ENCODE measurements at places on chromosomes 4 and X. TPM values are rescaled to one million over a fixed set of nuclear protein-coding genes. Genes with fewer than 3 reads are reported as not detected.
A peak's percentile ranks its signal among the peaks of the same experiment; 100 is the strongest.

Gene CT47B1
- not detected for total RNA-seq

Gene GLRA2
- total RNA-seq: not detected

DNA sequence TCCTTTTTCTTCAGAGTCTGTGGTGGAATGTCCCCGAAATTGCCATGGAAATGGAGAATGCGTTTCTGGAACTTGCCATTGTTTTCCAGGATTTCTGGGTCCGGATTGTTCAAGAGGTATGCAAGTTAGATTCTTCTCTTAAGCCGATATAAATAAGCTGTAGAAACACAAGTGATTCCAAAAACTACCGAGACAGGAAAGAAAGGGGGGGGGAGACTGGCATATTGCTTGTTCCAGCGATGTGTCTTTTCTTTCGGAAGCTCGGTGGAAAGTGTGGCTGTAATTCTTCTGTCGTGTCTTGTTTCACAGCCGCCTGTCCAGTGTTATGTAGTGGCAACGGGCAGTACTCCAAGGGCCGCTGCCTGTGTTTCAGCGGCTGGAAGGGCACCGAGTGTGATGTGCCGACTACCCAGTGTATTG, 236.9 kb downstream of the DCTD start:
- no peak overlapping the region for H3K4me3 ChIP-seq
- no peak overlapping the region for H3K27ac ChIP-seq
- no peak for DNase-seq
- peaks cover 17% of the 10 kb centered on the region for H3K4me1 ChIP-seq

GRCh38 chr4:28481565-28481964, 1620.9 kb downstream of the STIM2 start:
- H3K27ac ChIP-seq: no peak overlapping the region
- DNase-seq: no peak
- no peaks in the 10 kb centered on the region for H3K27me3 ChIP-seq
- H3K4me1 ChIP-seq: no peaks in the 10 kb centered on the region
- H3K36me3 ChIP-seq: no peaks in the 10 kb centered on the region

- peak overlapping the region; percentile 56 for H3K27ac ChIP-seq
- H3K36me3 ChIP-seq: no peaks in the 10 kb centered on the region
- peaks cover 22% of the 10 kb centered on the region for H3K4me1 ChIP-seq
- no peaks in the 10 kb centered on the region for H3K27me3 ChIP-seq
- H3K4me3 ChIP-seq: no peak overlapping the region
Measured at GRCh38 chr4:140865253-140866217, 109.3 kb upstream of the TBC1D9 start.

DNA sequence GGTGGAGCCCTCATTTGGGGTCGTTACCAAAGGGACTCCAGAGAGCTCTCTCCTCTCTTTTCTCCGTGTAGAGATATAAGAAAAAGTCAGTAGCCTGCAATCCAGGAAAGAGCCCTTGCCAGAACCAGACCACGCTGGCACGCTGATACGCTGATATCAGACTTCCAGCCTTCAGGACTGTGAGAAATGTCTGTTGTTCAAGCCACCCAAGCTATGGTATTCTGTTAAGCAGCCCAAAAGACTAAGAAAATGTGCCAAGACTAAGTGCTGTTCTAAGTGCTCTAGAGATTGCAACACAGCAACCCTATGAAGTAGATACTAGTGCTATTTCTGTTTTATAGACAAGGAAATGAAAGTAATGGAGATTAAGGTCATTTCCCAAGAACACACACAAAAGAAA, 205.7 kb downstream of the CAMK2D start:
- H3K4me1 ChIP-seq: peaks cover 9% of the 10 kb centered on the region
- H3K27me3 ChIP-seq: no peaks in the 10 kb centered on the region
- no peak overlapping the region for H3K4me3 ChIP-seq
- no peak overlapping the region for H3K27ac ChIP-seq

DNA sequence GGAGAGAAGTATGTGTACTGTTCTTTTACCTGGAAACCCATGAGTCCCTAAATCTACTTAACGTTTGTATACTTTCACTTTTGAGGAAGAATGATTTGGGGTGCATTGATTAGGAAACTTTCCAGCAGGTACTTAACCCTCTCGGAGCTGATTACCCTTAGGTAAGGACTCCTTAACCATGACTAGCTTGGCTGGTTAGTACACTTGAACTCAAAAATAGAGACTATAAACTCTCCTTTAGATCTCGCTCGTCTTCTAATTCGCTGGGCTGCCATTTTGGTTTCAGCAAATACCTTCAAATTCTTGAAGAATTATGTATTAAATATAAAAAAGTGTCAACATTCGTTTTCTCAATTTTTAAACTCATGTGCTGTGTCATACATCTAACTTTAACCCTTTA, 2.0 kb downstream of the USP9X start:
- no peak for DNase-seq
- H3K27me3 ChIP-seq: no peaks in the 10 kb centered on the region
- H3K4me1 ChIP-seq: peaks cover 5% of the 10 kb centered on the region

- H3K27me3 ChIP-seq: peaks cover 4% of the 10 kb centered on the region
- no peak for DNase-seq
- H3K4me1 ChIP-seq: peaks cover 5% of the 10 kb centered on the region
- H3K4me3 ChIP-seq: no peak overlapping the region
- H3K36me3 ChIP-seq: no peaks in the 10 kb centered on the region
- no peak overlapping the region for H3K27ac ChIP-seq
Measured at GRCh38 chr4:16023776-16024408, 59.9 kb downstream of the PROM1 start.

DNA sequence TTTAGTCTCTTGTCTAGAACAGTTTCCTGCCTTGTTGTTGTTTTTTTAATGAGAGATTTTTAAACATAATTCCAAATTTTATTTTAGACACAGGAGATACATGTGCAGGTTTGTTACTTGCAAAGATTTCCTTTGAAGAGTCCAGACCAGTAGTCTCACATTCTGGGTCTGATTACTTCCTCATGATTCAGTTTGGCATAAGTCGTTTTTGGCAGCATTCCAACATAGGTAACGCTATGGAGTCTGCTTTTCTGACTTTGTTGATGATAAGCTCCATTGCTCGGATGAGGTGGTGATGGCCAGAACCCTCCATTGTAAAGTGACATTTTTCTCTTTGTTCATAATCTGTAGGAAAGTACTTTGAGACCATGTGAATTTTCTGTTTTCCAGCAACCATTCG, 74.7 kb downstream of the CLCN4 start:
- no peak overlapping the region for H3K27ac ChIP-seq
- H3K4me3 ChIP-seq: no peak overlapping the region
- no peaks in the 10 kb centered on the region for H3K27me3 ChIP-seq
- no peak for DNase-seq
- no peaks in the 10 kb centered on the region for H3K36me3 ChIP-seq
- no peaks in the 10 kb centered on the region for H3K4me1 ChIP-seq

DNA sequence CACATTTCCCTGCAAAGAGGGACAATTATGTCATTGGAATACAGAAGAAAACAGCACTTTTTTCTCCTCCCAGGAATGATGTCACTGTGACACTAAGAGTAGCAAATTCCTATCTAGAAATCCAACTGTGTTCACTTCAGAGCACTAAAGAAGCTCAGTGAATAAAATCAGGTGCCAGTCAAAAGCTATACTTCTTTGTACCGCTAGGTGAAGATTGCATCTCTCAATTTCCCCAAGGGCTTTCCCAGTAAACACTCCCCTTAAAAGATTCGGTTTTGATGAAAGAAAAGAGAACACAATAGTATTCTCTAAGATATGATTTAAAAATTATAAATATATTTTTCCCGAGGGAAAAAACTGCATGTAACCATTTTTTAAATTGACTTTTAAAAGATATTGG, 104.7 kb upstream of the MID1 start:
- DNase-seq: no peak
- no peak overlapping the region for H3K4me3 ChIP-seq

DNA sequence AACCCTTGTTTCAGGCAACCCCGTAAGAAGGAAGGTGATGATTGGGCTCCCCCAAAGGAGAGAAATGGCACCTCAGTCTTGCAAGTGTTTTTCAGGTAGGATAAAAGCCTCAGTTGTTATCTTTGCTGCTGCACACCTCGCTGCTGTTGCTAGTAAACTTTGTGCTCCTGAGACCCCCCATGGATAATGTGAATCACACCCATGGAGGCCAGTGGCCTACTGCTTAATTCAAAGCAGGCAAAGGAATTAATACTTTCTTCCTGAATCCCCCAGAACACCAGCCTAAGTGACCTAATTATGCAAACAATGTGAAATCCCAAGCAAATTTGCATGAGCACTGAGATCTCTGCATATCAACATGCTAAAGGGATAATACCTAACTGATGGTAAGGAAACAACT, 337.5 kb downstream of the GRIA2 start:
- H3K27ac ChIP-seq: no peak overlapping the region
- H3K36me3 ChIP-seq: no peaks in the 10 kb centered on the region
- DNase-seq: no peak
- H3K4me3 ChIP-seq: no peak overlapping the region

Gene PRKG2
- 7.3 TPM for total RNA-seq

Gene MEPE
- not detected for total RNA-seq

DNA sequence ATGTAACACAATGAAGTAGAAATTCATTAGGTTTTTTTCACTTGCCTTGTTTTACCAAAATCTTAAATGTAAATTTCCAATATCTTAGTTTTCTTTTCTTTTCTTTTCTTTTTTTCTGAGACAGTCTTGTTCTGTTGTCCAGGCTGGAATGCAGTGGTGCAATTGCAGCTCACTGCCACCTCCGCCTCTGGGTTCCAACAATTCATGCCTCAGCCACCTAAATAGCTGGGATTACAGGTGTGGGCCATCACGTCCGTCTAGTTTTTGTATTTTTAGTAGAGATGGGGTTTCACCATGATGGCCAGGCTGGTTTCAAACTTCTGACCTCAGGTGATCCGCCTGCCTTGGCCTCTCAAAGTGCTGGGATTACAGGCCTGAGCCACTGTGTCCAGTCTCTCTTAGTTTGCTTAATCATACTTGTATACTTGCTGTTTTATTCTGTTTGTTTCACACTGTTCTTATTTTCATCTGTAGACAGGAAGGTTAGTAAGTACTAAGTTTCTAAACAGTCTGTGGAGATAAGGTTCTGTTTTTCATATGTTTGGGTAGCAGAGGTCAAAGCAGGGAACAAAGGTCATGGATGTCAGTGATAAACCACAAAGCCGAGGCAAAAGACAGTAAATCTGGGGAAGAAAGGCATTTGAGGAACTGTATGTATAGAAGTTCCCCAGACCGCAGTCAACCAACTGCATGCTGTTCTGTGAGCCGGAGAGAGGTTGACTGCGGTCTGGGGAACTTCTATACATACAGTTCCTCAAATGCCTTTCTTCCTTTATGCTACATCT, 129.1 kb downstream of the CBR4 start:
- H3K4me3 ChIP-seq: no peak overlapping the region
- DNase-seq: no peak
- H3K4me1 ChIP-seq: peaks cover 97% of the 10 kb centered on the region
- peaks cover 61% of the 10 kb centered on the region for H3K36me3 ChIP-seq

DNA sequence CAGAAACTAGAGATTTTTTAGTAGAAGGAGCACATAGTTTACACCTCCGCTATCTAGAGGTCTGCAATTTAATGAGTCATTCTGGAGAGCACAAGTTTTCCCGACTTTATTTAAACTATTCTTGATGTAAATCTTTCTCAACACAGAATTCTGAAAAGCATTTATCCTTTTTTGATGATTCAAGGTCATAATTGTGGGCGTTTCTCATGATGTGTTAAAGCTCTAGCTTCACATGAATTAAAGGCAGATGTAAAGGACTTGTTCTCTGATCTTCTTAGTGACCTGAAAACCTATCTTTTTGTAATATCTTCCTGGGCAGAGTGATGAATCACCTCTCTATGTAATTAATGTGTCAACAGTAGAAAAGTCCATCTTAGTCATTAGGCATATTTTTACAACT, 128.8 kb downstream of the COMMD8 start:
- H3K4me3 ChIP-seq: no peak overlapping the region
- H3K27me3 ChIP-seq: no peaks in the 10 kb centered on the region
- no peaks in the 10 kb centered on the region for H3K4me1 ChIP-seq
- no peak overlapping the region for H3K27ac ChIP-seq
- H3K36me3 ChIP-seq: no peaks in the 10 kb centered on the region
